Nephron progenitor cell (in vitro differentiated cells): ENCODE measurements at places on chromosomes 5 and 9.

DNA sequence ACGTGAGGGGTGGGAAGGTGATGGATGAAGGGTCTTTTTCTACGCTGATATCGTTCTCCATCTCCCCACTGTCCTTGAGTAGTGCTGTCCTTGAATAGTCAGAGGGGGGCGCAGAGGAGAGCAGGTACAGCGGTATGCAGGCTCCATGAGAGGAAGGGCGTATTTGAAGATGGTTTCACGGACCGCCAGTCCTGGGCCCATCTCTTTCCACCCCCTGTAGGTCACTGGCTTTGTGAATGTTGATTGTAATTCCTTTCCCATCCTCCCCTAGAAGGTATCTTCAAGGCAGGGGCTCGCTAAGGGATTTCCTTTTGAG lies 40.8 kb upstream of the DAB2IP start:
- no peak for DNase-seq

GRCh38 chr9:29691758-29692407 lies 2118.6 kb upstream of the C9orf72 start:
- peak; percentile 43 for DNase-seq

DNA sequence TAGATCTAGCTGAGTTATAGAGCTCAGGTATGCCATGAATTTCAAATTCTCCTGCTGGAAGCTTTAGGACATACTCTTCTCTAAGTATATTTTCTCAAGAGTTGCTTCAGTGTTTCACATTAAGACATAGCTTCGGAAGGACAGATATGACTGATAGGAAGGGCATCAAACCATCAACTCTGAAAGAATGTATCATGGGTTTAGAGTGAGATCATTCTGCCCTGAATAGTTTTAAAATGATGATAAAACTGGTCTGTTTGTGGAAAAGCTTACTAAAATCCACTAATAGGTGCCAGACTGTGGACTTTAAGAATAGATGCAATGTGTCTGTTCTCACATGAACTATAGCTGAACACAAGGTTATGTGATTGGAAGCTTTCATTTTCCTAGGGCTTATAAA lies 8.4 kb downstream of the SPEF2 start:
- no peak for DNase-seq

- DNase-seq = no peak
These were observed 49.8 kb downstream of the FSTL4 start for GRCh38 chr5:133562554-133562953.

GRCh38 chr5:59221769-59222168 lies 638.9 kb downstream of the RAB3C start:
- DNase-seq = no peak

DNA sequence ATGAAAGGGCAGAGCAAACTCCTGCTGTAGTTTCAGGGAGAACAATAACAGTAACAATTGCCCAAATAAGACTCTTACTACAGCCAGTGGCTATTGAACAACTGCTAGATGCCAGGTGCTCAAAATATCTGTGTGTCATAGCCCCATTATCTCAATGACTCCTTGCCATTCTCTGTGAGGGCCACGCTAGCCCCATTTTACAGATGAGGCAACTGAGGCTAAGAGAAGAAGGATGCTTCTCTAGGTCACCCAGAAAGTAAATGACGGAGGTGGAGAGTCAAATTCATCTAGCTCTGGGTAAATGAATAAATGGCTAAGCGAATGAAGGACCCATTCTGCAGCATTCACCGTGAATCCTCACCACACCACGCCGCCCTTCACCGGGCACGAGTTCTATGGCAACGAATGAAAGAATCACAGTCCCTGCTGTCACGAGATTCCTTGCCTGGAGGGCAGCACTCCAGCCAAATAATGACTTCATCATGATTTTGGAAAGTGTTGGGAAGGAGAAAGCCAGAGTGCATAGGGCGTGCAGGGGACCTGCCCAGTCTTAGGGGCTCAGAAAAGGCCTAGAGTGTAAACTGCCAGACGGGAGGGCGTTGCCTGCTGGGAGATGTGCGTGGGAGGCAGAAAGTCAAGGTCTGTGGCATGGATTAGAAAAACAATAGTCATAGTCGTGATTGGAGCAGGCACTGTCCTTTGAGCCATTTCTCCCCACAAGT lies 147.2 kb downstream of the C9orf50 start:
- DNase-seq = no peak

GRCh38 chr9:110330484-110331105 lies 7.1 kb downstream of the TXNDC8 start:
- DNase-seq = no peak

- DNase-seq = peak; percentile 0
These were observed 26.4 kb upstream of the RXRA start for GRCh38 chr9:134299883-134300282.

GRCh38 chr9:28464481-28465216 lies 891.4 kb upstream of the C9orf72 start:
- DNase-seq = no peak

GRCh38 chr9:118652912-118653311 lies 716.3 kb downstream of the BRINP1 start:
- DNase-seq = no peak

GRCh38 chr9:34409154-34409553 lies 32.5 kb upstream of the MYORG start:
- no peak for DNase-seq

GRCh38 chr5:152688561-152689249 lies 283.6 kb upstream of the NMUR2 start:
- no peak for DNase-seq

DNA sequence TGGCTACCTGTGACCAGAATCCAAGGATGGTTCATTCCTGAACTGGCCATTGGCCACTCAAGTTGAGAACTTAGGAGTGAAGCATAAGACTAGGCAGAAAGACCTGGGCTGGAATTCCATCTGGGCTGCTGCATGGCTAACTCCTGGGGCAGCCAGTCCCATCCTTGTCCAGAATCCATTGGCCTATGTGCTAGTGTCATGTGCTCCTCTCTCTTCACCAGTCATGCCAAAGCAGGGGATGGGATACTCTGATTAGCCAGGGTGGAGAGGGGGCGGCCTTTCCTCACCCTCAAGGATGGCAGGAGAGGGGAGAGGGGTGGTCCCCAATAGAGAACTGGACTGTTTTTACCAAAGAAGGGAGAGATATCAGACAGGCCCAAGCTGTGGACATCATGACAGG lies 93.2 kb downstream of the ZNF618 start:
- no peak for DNase-seq

DNA sequence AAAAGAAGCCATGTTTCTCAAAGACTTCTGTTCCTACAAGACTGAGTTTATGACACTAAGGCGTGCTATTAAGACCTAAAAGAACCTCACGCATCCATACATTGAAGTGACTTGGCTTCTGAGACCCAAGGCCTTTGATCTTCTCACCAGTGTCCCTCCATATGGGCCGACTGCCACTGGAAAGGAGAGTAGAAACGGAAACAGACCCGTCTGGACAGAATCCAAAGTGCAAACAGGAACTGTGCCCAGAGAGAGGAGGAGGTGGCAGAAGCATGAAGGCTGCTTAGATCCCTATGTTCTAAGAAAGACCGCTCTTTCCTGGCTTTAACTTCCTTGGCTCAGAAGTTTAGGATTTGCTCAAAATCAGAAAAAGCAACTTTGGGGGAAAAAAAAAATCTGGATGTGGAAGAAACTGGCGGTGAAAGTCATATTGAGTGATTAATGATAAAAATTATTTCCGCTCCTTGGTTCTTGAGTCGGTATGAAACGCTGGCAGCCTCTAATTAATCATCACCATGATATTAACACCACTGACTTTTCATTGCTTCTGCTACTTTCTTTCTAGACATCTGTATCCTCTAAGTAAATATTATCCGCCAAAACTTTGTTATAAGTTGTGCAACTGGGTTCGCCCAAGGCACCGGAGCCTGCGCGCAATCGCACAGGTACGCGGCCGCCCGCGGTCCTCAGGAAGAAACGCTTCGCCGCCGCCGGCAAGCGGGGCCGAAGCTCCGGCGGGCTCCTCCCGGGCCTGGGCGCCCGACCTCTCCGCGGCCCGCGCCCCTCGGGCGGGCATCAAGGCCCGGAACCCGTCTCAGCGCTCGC lies 726 bp downstream of the DAP start:
- DNase-seq = peak; percentile 60

DNA sequence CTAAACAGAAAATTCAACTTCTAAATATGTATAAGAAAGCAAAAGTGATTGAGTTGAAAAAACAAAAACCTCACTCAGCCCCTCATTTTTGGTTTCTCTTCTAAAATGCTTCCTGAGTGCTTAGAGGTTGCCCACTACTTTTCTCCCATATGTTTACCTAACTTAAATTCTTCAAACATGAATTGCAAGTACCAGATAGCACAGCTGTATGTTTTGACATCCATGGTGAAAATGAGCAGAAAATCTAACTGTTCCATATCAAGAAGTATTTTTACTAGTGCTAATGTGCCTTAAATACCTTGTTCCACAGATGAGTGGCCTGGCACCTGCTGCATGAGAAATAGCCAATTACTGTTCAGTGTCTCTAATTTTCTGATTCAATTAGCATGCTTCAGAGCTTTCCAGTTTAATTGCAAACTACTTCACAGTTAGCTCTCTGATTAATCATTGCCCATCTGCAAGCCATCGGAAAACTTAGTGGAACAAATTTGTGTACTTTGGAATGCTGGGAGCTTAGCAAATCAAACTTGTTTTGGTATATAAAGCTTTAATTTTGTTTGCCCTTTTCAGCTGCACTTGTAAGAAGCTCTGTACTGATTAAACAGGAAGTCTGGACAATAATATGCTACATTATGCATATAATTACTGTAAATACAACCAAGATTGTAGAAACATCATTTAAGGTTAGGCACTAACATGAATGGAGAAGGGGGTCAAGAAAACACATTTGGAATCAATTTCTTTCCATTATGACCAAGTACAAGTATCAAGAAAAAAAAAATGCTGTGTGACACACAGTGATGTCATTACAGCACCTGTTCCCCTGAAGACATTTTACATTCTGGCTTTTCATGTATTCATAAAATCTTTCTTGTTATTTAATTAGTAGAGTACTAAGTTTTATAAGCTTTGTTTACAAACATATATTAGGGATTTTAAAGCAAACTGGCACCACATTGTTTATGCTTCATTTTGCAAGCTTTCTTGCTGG lies 65.6 kb downstream of the POU5F2 start:
- no peak for DNase-seq

DNA sequence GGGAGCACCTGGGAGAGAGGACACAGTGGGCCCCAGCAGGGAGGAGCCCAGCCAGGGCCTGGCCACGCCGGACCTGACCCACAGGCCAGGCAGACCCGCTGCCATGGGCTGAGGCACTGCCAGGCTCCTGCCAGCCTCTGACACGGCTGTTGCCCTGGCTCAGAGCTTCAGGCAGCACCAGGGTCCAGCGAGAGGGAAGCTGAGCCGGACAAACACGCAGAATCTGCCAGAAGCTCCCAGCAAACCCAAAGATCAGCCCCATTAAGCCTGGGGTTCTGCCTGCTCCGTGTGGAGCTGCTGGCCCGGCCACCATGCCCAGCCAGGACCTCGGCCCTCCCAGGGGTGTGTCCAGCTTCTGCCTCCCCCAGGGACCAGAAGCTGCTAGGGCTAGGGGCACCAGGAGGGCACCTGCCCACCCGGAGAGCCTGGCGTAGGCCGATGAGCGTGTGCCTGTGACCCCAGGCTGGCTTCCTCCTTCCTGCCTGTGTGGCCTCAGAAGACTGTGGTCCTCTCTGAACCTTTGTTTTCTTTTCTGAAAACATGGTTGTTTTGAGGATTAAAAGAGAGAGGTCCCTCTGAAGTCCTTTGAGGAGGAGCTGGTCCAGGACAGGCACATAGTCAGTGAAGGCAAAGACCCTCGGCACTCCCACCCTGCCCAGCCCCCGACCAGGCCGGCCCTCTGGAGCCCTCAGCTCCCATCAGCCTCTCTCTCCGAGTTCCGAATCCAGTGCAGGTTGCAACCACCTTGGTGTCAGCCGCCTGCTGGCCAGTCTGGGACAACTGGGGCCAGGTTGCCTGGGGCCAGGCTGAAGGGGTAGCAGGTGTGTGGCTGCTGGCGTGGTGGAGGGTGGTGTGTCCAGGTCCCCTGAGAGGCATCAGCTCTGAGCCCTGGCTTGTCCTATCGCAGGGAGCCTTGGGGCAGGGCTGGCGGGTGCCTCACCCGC lies 39.6 kb downstream of the KCNT1 start:
- no peak for DNase-seq

GRCh38 chr5:1961952-1962595 lies 79.3 kb upstream of the IRX4 start:
- no peak for DNase-seq

DNA sequence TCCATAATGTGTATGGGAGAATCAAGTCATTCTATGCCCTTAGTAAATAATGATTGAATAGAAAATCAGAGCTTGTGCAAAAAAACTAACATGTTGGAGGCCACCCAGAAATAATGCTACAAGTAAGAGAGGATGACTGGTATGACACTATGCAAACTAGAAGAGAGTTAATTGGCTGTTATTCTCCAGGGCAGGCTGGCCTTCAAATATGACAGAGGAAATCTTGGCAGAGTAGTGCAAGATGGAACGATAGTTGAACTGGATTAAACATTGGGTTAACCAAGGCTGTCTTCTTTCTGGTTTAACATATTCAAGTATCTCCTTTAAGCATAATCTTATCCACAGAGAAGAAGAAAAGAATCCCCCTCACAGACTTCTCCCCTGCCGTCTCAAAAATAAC lies 196.1 kb downstream of the MPDZ start:
- no peak for DNase-seq

DNA sequence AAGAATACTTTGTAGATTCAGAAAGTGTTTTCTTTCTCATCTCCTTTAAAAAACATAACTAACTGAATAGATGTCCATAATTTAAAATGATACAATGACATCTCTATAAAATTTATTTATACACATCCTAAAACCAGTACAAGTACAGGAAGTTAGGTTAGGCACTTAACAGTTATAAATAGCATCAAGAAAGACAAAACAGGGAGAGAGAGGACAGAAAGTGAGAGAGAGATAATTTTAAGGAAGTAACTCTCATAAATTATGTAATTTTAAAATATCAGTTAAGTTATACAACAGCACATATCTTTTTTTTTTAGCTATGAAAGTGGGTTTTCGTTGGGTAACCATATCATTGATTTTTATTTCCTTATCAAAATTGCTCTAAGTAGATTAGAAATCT lies 1068.6 kb downstream of the TAF11L14 start:
- no peak for DNase-seq

GRCh38 chr9:3043369-3043768 lies 199.5 kb upstream of the PUM3 start:
- DNase-seq = no peak

GRCh38 chr9:80437825-80438224 lies 866.1 kb downstream of the TLE4 start:
- DNase-seq = no peak

DNA sequence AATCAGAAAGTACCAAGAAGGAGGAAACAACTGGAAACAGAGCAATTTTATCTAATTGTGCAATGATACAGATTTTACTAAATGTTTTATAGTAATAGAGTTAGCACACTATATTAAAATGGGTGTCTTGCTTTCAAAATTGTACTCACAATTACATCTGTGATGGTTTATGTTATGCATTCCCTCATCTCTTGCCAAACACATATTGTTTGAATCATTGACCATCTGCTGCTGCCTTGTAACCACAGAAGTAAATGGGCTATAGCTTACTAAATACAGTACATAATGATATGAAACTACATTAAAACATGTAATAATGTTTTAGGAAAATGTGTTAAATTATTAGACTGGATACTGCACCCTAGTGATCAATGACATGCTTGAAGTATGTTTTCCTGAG lies 158.1 kb downstream of the SLC25A46 start:
- no peak for DNase-seq

- no peak for DNase-seq
These were observed 47.2 kb upstream of the ARL15 start for GRCh38 chr5:54357408-54358058.
